Kidney (tissue), 22 donors: ENCODE measurements at places on chromosomes 4 and X.

GRCh38 chr4:76733068-76733771 lies 164.7 kb downstream of the SOWAHB start:
- DNase-seq: peak; percentile 69

DNA sequence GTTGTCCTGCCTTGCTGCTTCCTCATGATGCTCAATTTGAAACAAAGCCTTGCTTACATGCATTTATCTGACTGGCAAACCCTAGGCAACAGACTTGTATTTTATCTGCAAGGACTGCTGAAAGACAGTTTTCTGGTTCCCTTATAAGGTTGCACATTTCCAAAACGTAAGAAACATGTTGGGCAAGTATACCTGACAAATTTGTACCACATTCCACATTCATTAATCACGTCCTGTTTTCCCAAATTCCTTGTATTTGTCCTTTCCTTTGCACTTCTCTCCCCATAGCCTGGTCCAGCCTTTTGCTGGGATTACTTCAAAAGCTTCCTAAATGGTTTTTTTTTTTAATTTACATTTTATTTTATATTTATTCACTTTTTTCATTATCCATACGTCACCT lies 310.1 kb downstream of the PPP3CA start:
- no peak for DNase-seq

- DNase-seq: no peak
These were observed 320.1 kb downstream of the TRIML1 start for GRCh38 chr4:188459381-188459780.

- no peak for DNase-seq
These were observed 4.6 kb downstream of the NUDT9 start for GRCh38 chr4:87426865-87427517.

DNA sequence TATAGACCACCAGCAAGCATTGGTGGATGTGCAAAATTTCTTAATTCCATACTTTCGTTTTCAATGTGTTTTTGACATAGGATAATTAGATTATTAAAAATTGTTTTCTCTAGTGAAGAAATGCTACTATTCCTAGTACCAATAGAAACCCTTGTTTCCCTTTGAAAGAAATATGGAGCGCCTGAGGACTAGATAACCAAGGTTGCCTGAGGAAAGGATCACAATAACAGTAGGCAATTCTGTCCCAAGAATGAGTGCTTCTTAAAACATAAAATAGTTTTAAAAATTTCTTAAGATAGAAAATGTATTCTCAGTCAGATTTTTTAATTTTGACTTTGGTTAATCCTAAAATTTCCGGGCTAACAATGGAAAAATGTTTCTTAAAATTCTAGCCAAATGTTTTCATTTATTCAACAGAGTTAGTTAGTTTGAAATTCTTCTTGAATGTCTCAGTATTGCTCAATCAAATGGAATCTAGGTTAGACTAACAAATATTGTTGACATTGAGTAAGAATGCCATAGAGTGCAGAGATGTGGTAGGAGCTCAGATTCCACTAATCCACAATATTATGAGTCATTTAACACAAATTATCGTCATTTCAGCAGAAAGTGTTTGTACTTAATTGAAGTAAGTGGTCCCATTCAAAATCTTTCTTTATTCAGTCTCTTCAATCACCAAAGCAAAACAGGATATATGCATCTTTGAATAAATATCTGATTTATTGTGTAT lies 666.0 kb downstream of the GRID2 start:
- DNase-seq: no peak

- DNase-seq: peak; percentile 88
These were observed at the start of gene PABPC5 for GRCh38 chrX:91434351-91435168. PABPC5 (plus strand) TSS chrX:91434839; CDS start chrX:91435578, 739 bp downstream.

- DNase-seq: no peak
These were observed 124.3 kb upstream of the GATB start for GRCh38 chr4:151885123-151885522.

GRCh38 chr4:26772096-26772873 lies 88.4 kb upstream of the STIM2 start:
- no peak for DNase-seq

DNA sequence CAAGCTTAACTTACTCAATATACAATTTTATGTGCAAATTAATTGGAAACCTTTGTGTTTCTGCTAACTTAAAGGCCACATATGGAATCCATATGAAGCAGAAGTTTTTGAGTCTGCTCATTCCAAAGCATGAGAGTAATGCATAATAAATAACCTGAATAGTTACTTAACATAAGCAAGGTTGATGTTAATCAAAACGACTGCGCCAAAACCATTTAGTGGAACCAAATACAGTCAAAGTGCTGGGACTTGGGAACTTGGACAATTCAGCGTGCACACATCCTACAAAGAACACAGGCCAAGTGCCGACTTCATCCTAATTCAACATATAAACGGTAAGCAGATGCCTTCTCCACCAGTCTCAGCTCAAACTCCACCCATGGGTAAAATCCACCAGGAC lies 17.0 kb downstream of the TSPAN5 start:
- DNase-seq: peak; percentile 41

GRCh38 chr4:77827343-77827742 lies 8.2 kb upstream of the CNOT6L start:
- DNase-seq: no peak
